ENCODE measurements at places on chromosomes 5 and 9. TPM values are rescaled to one million over a fixed set of nuclear protein-coding genes. Genes with fewer than 3 reads are reported as not detected.

The IL7R gene
- total RNA-seq, result 0.82 TPM

The SETD9 gene
- total RNA-seq, result 12.0 TPM

The AIF1L gene
- total RNA-seq, result 36.2 TPM

The SLC45A2 gene
- total RNA-seq, result 6.4 TPM

The PCDHB16 gene
- total RNA-seq, result 9.2 TPM

The DIPK1B gene
- total RNA-seq, result 26.2 TPM

The EDIL3 gene
- 75.6 TPM for total RNA-seq

All from camera-type eye (tissue), 1 donor.